CD8-positive, alpha-beta memory T cell (primary cell): ENCODE measurements at places on chromosomes 1 and 21. TPM values are rescaled to one million over a fixed set of nuclear protein-coding genes. Genes with fewer than 3 reads are reported as not detected.

GRCh38 chr21:41427556-41427955, 1.5 kb downstream of the MX1 start:
- no peak for DNase-seq

The FAM167B gene
- 0.63 TPM for total RNA-seq

DNA sequence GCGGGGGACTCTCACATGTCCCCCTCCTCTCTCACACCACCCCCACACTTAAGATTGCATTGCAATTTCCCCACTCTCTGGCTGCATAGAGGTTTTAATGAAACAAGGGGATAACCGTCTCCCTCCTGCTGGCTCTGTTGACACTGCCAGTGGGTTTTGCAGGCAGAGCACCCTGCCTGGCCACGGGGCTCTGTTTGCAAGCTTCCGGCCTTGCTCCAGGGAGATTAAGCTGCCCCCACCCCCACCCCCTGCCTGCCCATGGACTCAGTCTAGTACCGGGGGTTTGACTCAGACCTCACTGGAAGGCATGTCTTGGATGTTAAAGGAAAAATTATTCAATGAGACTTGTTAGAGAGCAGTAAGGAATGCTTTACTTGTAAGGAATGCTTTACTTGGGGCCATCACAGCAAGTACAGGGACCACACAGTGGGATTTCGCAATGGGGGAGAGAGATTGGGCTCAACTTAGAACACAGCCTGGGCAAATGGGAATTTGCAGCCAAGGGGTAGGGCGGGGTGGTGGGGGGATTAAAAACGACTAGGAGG, 101.0 kb downstream of the AJAP1 start:
- DNase-seq: no peak

The DCDC2B gene
- total RNA-seq: not detected

GRCh38 chr1:236098267-236098666, 33.4 kb upstream of the NID1 start:
- DNase-seq: no peak

DNA sequence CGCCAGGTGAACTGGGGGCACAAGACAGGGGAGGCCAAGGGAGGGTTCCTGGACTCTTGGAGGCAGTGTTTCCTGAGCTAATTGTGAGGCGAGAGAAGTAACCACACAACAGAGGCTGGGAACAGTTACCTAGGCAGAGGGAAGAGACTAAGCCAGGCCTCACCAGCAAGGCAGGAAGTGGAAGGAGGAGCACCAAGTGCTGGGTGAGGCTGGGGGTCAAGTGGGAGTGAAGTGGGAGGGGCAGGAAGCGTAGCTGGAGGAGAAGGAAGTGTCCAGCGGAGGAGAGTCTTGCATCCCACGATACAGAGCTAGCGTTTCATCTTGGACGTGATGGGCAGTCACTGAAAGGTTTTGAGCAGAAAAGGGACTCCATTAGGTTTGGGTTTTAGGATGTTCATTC, 48.3 kb upstream of the CAPZB start:
- DNase-seq: no peak

DNA sequence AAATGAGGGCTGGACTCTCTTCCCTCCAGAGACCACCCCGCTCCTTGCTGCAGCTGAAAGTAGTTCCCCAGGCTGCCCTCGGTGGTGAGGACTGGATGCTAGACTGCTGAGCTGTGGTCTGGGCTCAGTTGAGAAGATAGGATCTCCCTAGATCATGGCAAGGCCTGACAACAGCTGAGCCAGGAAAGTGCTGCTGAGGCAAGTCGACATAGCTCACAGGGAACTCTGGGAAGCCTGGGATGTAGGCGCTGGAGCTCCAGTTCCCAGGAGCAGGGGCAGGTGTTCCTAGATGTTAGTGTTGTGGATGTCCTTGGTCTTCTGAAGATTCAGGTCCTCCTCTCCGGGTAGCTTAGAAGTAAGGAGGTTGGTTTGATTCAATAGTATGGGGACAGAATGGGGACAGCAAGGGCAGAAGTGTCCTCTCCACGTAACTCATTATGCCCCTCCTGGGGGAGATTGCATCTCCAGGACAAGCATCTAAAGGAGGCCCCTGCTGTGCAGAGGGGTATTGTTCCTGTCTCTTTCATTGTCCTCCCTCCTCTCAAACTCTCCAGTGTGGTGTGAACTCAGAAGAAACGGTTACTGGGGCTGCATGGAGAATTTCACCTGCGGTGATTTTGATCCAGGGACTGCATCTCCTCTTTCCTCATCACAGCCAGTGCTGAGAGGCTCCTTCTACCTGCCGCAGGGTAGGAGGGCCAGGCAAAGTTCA, 3.7 kb downstream of the CYB561D1 start:
- no peak for DNase-seq

- DNase-seq: no peak
Observed at GRCh38 chr1:115729756-115730155, 38.8 kb downstream of the CASQ2 start.

DNA sequence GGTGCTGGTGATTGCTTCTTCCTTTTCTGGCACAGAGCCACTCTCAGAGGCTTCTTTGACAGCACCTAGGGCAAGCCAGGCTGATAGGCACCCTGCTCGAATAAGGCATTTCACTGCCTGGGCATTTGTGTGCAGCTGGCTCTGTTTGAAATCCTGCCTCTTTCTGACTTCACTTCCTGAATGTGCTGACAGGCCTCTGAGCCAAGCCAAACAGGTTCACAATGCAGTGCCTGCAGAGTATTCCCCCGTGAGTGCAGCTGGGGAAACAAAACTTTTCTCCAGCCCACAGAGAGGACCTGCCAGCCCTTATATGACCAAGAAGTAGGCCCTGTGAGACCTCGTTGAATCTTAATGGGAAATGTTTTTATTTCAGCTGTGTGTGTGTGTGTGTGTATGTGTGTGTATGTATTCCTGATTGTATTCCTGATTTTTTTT, 10.4 kb downstream of the JUN start:
- no peak for DNase-seq

DNA sequence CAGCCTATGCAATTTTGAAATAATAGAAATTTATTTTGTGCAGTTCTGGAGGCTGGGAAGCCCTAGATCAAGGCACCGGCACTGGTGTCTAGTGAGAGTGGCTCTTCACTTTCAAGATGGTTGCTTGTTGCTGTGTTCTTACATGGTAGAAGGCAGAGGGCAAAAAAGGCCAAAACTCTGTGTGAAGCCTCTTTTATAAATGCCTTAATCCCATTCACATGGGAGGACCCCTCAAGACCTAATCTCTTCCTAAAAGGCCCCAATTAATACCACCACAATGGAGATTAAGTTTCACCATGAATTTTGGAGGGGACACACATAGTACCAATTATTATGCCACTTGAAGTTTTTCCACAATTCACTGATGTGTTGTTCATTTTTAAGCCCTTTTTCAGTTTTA, 21.0 kb downstream of the PRKAB2 start:
- no peak for DNase-seq

DNA sequence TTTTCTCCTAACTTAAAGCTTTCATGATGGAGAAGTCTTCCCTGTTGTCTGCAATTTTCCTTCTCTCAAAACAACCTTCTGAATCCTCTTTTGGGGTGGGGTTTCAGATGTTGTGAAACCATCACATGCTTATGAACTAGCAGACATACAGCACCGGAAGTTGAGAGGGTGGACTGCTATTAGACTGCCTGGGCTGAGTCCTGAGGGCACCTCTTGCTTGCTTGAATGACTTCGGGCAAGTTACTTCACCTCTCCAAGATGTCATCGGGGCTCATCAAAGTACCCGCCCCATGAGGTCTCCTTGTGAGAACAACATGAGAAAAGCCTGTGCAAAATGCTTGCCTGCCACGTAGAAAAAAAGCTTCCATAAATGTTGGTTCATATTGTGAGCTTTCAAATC, 89.6 kb downstream of the CCDC185 start:
- no peak for DNase-seq

DNA sequence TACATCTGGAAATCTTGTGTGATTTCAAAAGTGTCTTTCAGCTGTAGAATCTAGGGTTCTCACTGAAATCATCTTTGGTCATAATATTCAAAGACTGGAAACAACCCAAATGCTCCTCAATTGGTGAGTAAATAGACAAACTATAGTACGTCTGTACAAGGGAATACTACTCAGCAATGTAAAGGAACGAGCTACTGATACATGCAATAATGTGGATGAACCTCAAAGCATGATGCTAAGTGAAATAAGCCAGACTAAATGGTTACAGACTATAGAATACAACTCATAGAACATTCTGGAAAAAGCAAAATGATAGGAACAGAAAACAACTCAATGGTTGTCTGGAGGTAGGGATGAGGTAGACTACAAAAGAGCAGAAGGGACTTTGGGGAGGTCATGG, 2.6 kb downstream of the LACTBL1 start:
- DNase-seq: no peak

The CCDC30 gene
- total RNA-seq: 1.5 TPM

The PCP4L1 gene
- not detected for total RNA-seq

DNA sequence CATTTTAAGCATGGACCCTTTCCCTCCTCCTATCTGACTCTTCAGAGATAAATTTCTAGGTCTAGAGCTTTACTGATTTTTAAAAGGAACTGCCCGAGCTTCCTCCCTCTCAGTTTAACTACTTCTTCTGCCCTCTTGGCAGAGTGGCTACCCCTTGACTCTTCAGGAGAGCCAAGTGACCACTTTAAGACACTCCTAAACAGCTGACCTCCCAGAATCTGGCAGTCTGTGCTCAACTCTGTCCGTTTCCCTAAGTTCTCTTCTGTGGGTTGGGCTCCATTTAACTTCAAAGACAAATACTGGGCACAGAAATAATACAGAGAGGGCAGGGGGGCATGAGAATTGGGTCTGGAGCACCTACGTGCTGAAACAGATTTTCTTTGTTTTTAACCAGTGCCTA, 196.3 kb upstream of the FOXD3 start:
- no peak for DNase-seq

The AZIN2 gene
- 2.1 TPM for total RNA-seq

The FCER1A gene
- total RNA-seq: not detected

DNA sequence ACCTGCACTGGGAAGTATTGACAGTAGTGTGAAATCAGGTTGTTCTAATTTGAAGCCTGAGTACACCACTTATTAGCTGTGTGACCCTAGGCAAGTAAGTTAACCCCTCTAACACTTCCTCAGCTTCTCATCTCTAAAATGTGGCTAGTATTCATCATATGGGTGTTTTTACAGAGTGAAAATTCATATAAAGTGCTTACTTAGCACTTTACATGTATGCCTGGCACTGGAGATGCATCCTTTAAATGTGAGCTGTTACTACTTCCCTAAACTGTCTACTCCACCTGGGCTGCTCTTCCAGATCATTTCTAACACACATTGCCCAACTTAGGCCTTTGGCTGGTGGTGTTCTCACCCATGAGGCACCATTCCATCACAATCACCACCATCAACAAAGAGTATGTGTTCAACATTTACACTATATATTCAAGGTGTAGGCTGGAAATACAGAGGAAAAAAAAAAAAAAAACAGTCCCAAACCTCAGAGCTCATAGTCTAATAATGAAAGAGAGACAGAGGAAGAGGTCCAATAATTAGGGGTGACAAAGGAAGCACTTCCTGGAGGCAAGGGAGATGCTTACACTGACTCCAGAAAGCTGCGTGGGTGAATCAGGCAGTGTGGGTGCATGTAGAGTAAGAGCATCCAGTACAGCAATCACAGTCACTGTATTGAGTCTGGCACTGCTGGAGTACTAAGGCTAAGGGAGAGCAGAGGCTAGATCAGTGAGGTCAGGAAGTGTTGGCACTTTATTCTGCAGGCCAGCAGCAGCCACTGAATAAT, 3.6 kb downstream of the STX6 start:
- DNase-seq: no peak

DNA sequence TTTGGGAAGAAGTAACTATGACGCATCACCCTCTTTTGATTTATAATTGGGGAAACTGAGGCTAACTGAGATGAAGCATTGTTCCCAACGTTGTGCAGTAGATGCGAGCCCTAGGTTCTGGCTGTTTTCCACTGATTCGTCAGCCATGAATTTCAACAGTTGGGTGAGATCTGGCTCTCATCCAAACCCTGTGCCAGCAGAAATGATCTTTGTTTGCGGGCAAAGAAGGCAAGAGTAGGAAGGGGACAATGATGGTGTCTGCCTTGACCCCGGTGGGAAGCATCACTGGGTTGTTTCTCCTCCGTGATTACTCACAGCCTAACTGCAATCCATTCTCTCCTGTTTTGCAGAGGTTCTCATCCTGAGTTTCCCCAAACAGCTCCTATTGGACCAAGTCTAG, 142.3 kb downstream of the MIS18A start:
- DNase-seq: no peak

GRCh38 chr1:210662291-210663050, 333.8 kb downstream of the HHAT start:
- no peak for DNase-seq

DNA sequence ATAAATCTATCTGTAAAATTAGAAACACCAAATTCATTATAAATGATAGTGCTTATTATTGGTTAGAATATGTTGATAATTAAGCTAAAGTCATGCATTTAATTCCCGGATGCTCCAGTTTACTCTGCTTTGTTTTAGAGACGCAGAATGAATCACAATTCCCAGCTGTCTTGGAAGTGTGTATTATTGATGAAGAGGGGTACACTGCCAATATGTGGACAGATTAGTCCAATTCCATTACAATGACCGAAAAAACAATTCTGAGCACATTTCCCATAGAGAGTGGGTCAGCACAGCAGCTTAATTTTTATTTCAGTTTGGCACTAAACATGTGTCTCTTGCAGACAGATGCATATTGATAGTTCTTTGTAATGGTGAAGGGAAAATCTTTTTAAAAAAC, 146.7 kb downstream of the KCNT2 start:
- DNase-seq: no peak

DNA sequence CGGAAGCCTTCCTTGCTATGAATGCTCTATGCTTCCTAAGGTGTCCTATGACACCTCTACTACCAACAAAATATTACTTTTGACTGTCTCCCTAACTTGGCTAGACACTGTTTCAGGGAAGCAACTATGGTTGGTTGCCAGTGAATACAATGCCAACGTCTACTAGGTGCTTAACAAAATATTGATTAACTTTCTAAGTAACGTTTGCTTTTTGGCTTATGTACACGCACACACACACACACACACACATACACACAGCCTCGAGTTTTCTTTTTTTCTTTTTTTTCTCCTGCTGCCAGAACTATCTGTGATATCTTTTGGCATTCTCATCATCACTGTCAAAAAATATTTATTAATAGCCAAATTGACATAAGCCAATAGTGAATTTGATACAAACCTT, 864.0 kb downstream of the PLA2G4A start:
- DNase-seq: no peak

The GPR161 gene
- 0.48 TPM for total RNA-seq

DNA sequence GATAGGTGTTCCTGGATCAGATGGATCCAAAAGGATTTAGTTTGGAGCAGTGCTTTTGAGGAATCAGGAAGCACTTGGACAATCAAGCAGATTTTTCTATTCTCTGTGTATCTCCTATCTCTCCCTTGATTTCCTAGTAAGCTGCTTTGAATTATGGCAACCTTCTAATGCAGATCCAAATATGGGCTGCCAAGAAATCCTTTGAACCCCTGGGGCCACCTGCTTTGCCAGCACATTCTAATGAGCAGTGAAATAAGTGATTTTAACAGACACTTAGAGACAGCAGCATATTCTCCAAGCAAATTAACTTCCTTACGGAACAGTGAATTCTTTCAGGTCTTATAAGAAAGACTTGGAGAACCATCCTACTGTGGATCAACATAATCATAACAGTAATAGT, 195.4 kb downstream of the GPR52 start:
- no peak for DNase-seq
